ENCODE measurements at places on chromosomes 3 and 15.

- DNase-seq = no peak
Observed at GRCh38 chr3:11143476-11143875, 10.8 kb upstream of the HRH1 start.

- DNase-seq = no peak
Observed at GRCh38 chr3:37240170-37240945, 66.0 kb upstream of the LRRFIP2 start.

- DNase-seq = no peak
Observed at GRCh38 chr15:34214135-34214534, 4.2 kb upstream of the KATNBL1 start.

DNA sequence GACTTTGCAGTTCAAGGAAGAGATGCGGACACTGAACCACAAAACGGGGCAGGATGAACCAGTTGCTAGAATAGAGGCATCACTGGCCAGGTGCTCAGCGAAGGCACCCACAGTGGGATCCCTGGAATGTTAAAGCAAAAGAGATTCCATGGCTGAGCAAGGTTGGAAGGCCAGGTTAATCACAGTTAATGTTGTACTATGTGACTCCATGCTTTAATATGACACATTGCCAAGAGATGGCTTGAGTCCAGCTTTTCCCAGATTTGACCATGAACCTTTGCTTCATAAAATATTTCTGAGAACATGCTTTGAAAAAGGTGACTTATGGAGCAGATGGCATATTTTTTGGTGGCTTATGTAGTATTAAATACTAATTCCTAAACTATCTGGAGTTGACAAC lies 76.2 kb upstream of the CMTM7 start:
- no peak for DNase-seq

GRCh38 chr15:89088605-89089315 lies 504 bp downstream of the ABHD2 start:
- no peak for DNase-seq

DNA sequence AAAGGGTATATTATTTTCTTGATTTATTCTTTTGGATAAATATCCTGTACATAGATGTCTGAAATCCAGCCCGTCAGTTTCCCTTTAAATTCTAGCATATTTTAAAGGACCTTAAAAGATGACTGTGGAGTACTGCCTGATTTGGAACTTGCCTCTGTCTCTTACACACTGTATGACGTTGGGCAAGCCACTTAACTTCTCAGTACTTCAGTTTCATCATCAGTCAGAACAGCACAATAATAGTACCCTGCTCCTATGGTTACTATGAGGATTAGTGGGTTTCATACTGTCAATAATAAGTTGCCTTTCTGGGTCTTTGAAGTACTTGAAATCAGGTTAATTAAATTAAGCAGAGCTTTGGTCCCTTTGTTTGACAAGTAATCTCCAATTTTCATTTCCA lies 374.3 kb downstream of the TIGIT start:
- no peak for DNase-seq

- DNase-seq = no peak
Observed at GRCh38 chr15:68316061-68316804, 38.7 kb downstream of the FEM1B start.

DNA sequence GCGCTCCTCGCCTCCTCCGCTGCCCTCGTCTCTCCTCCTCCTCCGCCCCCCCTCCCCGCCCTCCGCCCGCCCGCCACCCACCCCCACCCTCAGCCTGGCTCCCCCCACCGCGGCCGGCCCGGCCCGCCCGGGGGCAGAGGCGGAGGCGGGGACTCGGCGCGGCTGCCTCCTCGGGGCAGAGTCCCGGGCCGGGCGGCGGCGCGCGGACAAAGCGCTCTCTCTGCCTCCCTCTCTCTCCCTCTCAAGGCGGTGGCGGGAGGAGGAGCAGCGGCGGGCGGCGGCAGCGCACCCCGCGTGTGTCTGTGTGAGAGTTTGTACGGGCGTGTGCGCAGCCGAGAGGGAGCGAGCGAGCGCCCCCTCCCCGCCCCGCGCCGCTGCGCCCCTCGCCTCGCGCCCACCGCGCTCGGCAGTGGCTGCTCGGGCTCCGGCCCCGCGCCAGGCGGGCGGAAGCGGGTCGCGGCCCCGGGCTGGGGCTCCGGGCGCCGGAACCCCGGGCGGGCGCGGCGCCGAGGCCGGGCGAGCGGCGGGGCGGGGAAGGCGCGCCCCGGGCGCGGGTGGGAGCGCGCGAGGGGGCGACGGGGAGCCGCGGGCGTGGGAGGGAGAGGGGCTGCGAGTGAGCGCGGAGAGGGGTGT lies at the start of gene IGF2BP2:
IGF2BP2 (minus strand) TSS at position 37 of the 633 bp plus-strand sequence. CDS start 82 bp downstream, outside the sequence.
- no peak for DNase-seq

DNA sequence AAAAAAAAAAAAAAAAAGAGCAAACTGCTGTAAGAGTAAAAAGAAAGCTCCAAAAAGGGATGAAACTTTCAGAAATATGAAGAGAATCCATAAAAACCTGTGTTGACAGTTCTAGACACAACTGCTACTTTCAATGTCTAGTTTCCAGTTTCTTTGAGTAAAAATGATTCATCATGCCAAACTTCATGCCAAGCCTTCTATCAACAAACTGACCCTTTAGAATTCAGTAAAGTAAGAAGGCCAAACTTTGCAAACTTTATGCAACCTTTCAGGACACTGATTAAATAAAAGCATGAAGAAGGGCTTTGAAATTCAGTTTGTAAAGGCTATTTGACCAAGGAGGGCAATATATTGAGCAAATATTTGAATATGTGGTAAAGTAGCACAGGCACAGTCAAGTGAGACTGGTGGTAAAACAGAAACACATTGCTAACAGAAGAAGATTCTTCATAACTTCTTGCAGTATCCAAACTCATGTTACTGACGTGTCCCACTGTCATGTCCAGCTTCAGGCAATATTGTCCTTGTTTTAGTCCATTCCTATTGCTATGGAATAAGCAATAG lies 56.3 kb upstream of the CFAP20DC start:
- no peak for DNase-seq

DNA sequence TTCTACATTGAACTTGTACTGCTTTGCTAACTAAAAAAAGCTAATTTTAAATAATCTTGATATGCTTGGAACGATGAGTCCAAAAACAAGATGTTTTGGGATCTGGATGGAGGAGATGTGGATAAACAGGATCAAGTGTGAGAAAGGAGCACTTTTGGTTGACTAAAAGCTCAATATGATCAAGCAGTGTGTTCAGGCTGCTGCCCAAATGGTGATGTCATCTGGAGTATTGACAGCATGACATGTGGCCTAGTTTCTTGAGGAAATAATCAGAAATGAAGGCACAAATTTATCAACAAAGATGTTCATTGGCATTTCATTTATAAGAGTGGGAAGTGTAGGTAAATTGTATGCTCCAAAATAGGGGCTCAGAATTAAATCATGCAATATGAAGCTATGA lies 161.2 kb downstream of the SOX2 start:
- DNase-seq = no peak

DNA sequence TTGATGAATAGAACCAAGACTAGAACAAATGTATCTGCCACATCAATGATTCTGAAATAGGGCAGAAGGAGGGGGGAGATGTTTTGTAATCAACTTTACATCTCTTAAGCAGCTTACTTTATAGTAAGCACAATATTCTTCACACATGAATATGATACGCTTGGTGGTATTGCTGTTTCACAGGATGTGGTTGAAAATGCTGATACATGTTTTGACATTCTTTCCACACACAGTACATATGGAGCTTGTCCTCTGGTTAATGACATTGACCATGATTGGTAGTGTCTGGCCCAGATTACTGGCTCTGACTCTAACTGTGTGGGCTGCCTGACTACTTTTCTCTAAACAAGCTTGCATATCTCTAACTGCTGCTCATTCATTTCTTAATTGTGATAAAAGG lies 168.9 kb downstream of the KLHL25 start:
- DNase-seq = no peak

DNA sequence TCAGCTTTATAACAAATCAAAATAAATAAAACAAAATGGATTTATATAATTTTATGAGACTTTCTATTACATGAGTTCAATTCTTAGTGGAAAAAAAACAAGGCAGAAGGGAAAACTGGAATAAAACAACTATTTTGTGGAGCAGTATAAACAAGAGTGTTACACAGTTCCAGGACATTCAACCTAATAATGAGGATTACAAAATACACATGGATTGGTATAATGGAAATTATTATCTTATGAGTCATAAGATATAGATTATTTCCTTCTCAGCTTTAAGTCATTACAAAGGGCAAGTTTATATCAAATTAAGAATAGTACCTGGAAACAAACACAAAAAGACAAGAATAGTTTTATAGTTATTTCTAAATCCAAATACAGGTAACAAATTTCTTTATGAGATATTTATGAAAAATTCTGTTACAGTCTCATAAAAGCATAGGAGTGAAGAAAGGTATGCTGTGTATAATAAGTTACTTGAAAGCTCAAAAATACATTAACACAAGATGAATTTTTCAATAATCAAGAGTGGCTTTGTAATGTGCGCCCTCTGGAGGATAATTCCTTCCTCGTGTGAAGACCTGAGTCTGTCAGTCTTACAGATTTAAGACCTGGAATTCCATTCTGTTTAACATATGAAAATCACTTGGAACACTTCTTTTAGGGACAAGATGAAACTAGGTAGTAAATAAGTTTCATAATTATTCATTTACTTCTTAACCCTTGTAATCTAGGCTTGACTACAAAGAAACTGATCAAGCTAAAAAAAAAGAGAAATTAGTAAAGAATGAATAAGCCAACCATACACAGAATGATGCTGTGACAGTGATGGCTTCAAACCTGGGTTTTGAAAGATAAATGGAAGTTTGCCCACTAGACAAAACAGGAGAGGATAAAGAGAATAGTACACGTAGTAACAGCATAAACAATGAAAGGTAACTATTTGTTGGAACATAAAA lies 9.5 kb downstream of the COPS2 start:
- DNase-seq = no peak

DNA sequence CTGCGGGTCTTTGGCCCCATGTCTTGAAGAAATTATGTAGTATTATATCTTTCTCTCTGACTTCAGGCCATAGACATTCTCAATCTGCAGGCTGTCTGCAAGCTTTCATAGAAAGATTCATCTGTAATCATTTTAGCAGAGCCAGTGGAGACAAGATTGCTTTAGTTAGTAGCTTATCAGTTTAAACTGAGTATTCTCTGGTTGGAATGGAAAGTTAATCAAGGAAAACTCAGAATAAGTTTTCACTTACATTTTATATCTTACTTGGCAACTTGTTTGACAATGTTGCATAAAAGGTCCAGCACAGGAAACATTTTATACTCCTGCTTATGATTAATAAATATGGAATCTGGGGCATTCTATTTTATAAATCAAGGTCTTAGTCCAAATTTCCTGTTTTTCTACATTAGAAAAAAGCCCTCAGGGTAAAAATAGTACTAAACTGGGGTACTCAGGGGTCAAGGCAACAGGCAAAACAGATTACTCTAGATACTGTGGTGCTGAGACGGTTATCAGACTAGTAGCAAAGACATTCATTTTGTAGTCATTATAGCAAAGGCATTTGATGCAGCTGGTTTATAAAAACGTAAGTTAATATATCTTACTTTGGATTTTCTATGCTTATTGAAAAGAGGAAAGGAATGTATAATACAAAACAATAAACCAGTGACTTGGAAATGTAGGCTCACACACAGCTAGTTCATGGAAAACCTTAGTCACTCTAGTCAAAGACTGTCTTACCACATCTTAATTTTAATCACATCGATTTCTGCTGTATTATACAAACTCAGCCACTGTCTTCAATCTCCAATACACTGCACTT lies 45.2 kb upstream of the FILIP1L start:
- DNase-seq = no peak

DNA sequence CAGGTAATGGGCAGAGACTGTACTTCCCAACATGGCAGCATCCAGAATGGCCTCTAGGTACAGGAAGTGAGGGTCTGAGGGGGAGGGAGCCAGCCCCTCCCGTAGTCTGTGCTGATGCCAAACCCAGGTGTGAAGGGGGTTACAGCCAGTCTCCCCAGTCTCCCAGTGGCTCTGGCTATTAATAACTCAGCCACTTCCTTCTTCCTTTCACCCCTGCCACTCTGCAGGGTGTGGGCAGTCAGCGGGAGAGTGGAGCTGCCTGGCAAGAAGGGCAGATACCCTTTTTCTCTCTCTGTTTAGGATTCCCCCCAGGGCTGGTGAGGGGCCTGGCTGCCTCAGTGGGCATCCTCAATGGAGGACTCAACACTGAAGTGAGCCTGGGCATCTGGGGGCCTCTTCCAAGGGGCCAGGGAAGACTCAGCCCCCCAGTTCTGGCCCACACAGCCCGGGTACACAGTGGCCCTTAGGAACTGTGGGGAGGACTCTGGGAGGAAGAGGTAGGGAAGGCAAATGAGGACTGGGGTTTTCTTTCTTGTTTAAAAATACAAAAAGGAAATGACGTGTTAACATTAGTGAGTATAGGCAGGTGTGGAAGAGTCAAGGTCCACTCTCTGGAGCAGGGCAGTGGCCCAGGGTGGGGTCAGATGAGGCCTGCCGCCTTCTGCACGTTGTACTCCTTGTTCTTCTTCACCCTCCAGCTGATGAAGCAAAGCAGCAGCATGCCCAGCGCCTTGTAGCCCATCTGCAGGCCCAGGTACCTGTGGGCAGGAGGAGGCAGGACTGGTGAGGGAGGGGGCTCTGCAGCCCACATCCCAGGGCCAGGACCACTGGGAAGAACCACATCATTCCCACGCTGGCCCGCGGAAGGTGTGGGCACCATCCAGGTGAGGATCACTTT lies 38.6 kb upstream of the RAB6B start:
- DNase-seq = no peak

DNA sequence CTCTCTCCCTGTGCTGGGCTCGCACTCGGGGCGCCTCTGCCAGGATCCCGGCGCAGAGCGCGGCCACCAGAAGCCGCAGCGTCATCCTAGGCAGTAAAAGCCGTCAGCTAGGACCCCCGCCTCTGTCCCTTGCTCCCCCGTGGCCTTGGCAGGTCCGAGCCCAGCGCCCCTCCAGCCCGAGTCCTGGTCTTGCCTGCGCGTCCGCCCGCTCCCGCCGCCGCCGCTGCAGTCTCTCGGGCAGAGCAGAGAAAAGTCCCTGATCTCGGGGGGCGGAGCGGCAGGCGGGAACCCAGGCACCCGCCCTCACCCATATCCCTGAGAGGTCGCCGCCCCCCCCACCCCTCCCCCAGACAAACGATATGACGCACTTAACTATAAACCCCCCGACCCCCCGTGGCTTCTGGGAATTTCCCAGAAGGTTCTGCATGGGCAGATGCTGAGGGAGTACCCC lies at the start of gene COL7A1:
COL7A1 (minus strand) TSS at position 255 of the 451 bp plus-strand sequence; CDS start at position 85, 170 bp downstream.
- DNase-seq = no peak

GRCh38 chr3:58037141-58037910 lies 29.1 kb downstream of the FLNB start:
- no peak for DNase-seq

DNA sequence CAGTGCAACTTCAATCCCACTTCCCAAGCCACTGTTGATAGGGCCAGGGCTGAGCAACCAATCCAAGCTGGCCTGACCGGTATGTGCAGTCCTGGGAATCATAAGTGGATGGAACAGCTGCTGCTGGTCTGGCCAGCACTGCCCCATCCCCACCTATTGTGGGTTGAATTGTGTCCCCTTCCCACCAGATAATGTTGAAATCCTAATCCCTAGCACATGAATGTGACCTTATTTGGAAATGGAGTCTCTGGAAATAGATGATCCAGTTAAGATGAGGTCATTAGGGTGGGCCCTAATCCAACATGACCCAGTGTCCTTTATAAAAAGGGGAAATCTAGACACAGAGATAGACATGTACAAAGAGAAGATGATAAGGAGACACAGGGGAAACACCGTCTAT lies 13.7 kb upstream of the PDIA5 start:
- DNase-seq = no peak

GRCh38 chr15:50880651-50881114 lies 27.8 kb upstream of the AP4E1 start:
- DNase-seq = no peak

GRCh38 chr15:49306551-49306950 lies 116.5 kb upstream of the FGF7 start:
- no peak for DNase-seq
